ENCODE measurements at places on chromosomes 13 and 19.

DNA sequence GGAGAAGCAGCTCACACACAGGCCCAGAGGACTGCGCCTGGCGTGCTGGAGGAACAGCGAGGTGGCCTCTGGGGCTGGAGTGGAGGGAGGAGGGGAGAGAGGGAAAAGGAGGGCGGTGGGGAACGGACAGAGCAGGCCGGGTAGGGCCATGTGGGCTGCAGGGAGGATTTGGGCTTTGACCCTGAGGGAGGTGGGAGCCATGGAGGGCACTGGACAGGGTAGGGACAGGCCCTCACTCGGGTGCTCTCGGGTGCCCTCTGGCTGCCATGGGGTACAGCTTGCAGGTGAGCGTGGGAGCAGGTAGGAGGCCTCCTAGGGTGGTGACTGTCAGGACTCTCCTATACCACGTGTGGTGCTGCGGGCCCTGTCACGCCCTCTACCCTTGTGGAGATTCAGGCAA is 22.8 kb downstream of the PLIN4 start:
- DNase-seq = no peak

GRCh38 chr19:17235971-17236777 is 9.5 kb downstream of the NR2F6 start:
- DNase-seq = peak; percentile 44

GRCh38 chr13:105579821-105580710 is 955.4 kb downstream of the EFNB2 start:
- no peak for DNase-seq

DNA sequence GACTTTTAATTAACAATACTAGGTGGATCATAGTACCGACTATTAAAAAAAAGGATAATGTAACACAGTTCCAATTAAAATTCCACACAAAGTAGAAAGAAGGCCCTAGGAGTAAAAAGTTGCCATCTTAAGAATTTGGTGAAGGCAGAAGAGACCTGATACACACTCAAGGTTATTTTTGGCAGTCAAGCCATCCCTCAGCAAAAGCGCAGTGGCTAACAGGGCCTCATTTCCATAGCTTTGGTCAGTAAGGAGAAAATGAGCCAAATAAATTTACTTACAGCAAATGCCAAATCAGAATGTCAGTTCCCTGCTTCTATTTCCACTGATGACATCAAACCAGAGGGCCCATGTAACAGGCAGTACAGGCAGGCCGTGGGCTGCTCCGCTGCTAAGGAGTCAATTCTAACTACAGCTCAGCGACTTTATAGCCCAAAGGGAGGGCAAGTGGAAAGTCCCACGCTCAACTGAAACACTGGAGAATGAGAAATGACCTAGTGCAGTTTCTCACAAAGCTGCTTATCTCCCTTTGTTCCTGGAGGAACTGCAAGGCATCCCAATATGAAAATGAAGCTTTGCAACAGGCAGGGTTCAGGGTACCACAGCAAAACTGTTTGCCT is 6.3 kb downstream of the ARGLU1 start:
- peak; percentile 31 for DNase-seq

DNA sequence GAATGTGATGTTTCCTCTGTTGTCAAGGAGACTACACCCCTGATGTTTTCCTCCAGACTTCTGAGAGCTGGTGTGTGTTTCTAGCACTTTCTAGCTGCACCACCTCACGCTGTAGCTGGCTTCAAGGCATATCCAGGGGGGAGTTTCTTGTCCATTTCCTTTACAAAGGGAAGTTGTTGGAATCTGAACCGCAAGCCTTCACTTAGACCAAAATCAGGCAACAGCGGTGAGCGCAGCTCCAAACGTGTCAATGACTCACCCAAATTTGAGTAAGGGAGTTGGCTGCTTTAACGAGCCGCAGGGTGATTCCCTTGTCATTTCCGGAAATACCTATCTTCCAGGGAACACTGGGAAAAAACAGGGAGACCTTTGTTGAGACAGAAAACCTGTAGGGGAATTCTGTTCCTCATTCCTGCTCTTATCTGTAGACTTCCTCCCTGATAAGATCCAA is 2.5 kb downstream of the LDLR start:
- DNase-seq = peak; percentile 86

- DNase-seq = no peak
Measured at GRCh38 chr19:14015524-14016035, 9.5 kb upstream of the RFX1 start.

DNA sequence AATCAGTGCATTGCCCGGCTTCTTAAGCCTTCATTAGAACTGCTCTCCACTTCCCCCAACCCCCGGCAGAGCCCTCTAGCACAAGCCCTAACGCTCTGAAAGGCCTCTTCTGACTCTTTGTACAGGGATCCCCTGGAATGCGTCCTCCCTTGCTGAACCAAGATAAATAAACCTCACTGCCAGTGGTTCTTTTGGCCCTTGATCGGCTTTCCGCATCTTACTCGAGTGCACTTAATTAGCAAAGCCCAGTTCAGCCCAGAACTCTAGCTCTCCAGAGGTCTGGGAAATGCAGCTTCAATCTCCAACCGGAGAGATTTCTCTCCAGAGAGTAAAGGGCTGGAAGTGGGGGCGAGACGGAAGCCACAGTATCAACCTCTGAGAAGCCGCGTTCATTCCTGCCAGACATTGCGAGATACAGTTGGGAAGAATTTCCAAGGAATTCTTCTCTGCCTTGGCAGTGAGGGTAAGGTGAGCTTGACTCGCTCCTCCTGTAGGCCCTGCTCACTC is 8.7 kb upstream of the ZNF444 start:
- DNase-seq = peak; percentile 54

DNA sequence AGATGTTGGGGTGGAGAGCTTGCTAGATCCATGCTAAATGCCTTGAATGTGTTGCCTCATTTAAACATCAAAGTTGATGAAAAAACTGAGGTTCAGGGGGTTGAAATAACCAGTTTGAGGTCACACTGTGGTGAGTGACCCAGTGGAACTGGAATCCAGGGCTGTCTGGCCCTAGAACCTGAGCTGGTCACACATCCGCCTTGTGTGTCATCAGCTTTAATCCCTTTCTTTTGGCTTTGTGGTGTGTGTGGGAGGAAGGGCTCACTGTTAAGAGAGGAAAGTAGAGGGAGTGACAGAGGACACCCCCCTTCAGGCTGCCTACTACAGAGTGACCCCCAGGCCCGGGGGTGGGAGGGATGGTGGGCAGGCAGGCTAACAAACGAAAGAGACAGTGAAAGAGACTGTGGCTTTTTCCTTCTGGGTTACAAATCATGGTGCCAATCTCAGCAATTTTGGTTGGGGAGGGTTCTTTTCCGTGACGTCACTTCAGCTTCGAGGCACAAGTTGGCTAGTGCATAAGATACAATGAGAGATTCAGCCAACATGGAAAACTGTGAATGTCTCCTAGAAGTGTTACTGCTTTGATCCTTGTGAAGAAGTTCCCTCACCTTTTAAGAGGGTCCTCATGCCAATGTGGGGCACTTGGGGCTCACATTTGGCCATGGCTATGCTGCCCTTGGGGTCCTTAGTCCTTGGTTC is 164.9 kb downstream of the DLEU7 start:
- peak; percentile 88 for DNase-seq

- DNase-seq = no peak
Measured at GRCh38 chr13:112990783-112991182, 21.8 kb downstream of the MCF2L start.

DNA sequence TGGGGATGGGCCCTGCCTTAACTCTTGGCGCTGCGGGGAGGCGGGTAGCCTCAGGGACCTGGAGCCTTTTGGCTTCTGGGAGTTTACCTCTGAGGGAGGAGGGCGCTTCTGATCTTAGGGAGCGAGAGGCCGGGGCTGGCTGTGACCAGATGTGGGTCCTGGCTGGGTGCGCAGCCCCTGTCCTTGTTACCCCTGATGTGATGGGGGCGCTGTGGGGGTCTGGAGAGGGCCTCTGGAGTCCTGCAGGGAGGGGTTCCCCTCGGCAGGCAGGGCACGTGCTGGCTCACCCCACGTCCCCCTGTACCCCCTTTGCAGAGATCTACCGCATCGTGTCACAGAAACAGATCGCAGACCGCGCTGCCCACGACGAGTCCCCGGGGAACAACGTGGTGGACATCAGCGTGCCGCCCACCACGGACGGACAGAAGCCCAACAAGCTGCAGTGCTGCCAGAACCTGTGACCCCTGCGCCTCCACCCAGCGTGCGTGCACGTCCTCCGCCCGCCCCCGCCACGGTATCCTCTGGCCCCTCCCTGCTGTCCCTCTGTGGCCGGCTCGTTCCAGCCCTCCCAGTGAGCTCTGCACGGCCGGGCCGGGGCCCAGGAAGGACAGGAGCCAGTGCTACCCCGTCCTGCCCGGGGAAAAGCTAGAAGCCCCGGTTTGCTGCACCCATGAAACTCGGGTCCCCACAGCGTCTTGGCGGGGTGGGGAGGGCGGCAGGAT is 9.8 kb upstream of the MARCHF2 start:
- no peak for DNase-seq

GRCh38 chr13:33236021-33236420 is 49.5 kb downstream of the STARD13 start:
- peak; percentile 82 for DNase-seq

GRCh38 chr19:6087074-6087571 is 23.2 kb downstream of the RFX2 start:
- DNase-seq = no peak

- no peak for DNase-seq
Measured at GRCh38 chr13:22316494-22317025, 645.7 kb downstream of the FGF9 start.

DNA sequence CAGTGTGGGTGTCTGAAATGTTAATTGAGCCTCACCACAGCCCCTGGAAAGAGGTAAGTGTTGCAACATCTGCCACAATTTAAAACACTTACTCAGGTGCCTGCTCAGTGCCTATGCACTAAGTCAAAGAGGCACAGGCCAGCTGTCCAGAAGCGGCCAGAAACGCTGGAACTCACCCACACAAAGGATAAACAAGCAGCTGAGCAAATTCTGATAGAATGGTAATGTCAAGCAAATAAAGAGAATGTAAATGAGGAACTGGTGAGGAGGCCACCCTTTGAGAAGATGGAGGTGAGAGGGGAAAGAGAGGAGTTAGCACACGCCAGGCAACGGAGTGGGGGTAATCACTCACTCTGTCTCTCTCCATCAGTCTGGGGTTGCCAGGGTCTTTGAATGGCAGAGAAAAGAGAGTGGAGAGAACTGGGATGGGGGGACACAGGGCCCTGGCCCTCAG is 67.7 kb upstream of the SERP2 start:
- peak; percentile 52 for DNase-seq

GRCh38 chr19:35545855-35546381 is 492 bp downstream of the TMEM147 start:
- no peak for DNase-seq

- DNase-seq = peak; percentile 34
Measured at GRCh38 chr19:19530423-19530804, 1.7 kb downstream of the YJEFN3 start.

DNA sequence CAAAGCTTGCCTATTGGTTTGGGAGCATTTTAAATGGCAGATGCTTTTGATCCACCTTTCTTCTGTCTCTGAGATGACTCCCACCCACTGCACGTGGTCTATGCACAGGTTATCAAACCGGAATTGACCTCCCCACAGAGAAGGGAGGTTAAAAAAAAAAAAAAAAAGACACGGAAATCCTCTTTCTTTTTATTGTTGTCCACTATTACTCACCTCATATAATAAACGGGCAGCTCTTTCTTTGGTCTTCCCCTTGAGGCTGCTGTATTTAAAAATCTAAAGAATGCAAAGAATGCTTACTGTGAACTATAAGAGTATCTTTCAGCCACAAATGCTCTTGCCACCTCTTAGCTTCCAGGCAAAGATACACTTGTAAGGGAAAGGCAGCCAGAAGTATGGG is 329.7 kb downstream of the NDFIP2 start:
- no peak for DNase-seq

GRCh38 chr19:1254081-1254527 is 5.7 kb downstream of the MIDN start:
- peak; percentile 56 for DNase-seq

DNA sequence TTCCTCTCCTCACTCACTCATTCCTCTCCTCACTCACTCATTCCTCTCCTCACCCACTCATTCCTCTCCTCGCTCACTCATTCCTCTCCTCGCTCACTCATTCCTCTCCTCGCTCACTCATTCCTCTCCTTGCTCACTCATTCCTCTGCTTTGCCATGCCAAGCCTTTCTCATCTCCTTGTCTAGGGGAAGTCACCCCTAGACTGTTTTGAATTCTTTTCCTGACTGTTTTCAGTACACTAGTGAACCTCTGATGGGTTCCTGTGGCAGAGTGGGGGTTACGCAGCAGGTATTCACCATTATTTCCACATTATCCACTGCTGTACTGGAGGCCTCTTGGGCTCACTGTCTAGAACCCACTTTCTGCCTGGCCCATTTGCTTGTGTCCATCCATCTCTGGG is 1.2 kb downstream of the CYP4F8 start:
- no peak for DNase-seq

- no peak for DNase-seq
Measured at GRCh38 chr13:98591721-98592361, 14.9 kb upstream of the STK24 start.

- DNase-seq = no peak
Measured at GRCh38 chr13:104983601-104984000, 1551.9 kb downstream of the EFNB2 start.

DNA sequence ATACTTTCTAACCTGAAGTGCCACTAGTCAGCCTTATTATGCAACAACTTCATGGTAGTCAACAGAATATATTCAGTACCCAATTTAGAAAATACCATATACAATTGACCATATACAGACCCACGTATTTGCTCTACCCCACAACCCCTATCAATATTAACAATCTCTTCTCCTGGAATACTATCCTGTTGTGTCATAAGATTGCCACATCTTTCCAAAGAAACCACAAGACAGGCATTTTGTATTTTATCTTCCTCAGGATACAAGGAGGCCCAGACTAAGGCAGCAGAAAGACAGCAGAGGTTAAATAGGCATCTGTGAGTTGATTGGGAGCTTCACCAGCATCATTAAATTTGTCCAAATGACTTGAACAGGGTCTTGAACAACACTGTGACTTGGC is 4.5 kb downstream of the SPART start:
- peak; percentile 58 for DNase-seq

DNA sequence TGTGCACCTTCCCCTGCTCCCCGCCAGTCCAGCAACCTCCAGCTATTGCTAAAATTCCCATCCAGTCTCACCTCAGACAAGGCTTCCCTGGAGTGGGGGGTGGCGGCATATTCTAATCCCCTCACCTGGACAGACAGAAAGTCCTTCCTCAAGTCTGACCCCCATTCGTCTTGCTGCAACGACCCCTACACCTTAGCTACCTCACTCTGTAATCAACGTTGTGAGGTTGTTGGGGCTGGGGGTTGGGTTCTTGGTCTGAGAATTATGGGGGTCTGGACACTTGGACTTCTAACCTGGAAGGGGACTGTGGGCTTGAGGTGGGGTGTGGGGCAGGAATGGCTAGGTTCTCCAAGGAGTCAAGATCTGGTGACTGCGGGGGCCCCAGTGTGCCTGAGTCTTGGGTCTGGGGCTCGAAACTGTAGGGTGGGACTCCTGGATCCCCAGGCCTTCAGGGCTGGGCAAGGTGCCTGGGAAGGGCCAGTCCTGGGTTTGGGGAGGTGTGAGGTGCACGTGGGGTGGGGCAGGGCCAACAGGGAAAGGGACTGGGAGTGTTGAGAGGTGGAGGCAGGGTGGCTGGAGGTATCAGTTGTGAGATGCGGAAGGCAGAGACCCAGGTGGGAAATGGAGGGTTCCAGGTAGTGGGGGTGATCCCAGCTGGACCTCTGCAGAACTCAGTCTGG is 1.3 kb downstream of the FOXA3 start:
- no peak for DNase-seq

GRCh38 chr13:110326263-110326904 is 19.3 kb downstream of the COL4A2 start:
- DNase-seq = no peak

GRCh38 chr13:33497146-33497845 is 211.7 kb upstream of the STARD13 start:
- peak; percentile 51 for DNase-seq
